Activated T-cell treated with anti-CD3 and anti-CD28 coated beads, Interleukin-2, amount 50 U/mL, for 4 hours (primary cell): ENCODE measurements at places on chromosomes 4 and X. TPM values are rescaled to one million over a fixed set of nuclear protein-coding genes. Genes with fewer than 3 reads are reported as not detected.

PLRG1 gene
- 135 TPM for total RNA-seq

COL4A6 gene
- total RNA-seq: 0.05 TPM

CTAG1A gene
- total RNA-seq: not detected

TCEAL2 gene
- not detected for total RNA-seq

NMU gene
- 0.92 TPM for total RNA-seq

ASB9 gene
- not detected for total RNA-seq

SPIN2A gene
- total RNA-seq: 0.20 TPM

MOSPD2 gene
- 5.5 TPM for total RNA-seq

NIPAL1 gene
- total RNA-seq: 8.8 TPM

WAS gene
- 86.2 TPM for total RNA-seq

NOX1 gene
- total RNA-seq: not detected

MAGED4B gene
- total RNA-seq: 0.95 TPM

DOK7 gene
- total RNA-seq: not detected

ZDHHC15 gene
- total RNA-seq: 0.83 TPM

DSPP gene
- total RNA-seq: not detected

NDP gene
- total RNA-seq: not detected
